ENCODE measurements at places on chromosomes 12 and 14. TPM values are rescaled to one million over a fixed set of nuclear protein-coding genes. Genes with fewer than 3 reads are reported as not detected.

- peak overlapping the region; percentile 28 for H3K4me3 ChIP-seq
- DNase-seq, result no peak
- no peaks in the 10 kb centered on the region for H3K36me3 ChIP-seq
- peak overlapping the region; percentile 56 for H3K27ac ChIP-seq
These were observed 918 bp downstream of the RNASE1 start for GRCh38 chr14:20801726-20802125.

DNA sequence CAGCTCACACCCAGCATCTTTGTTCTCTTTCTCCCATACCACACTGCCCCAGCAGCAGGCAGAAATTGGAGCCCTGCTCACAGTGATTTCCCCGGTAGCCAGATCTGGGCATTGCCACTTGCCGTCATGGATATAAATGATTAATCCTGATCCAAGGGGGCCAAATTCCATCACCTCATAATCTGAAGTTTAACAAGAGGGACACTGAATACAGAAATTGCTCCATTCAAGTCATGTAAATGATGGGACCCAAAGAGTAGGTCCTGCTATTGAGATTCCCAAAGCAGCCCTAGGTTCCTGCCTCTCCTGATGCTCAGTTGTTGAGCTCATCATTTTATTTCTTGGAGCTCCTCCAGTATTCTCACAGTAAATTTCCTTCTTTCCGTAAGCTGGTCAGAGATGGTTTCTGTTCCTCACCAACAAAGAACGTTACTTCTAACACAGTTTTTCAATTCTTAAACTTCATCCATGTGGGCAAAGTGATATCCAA lies 11.7 kb downstream of the ITPR2 start:
- H3K36me3 ChIP-seq, result no peaks in the 10 kb centered on the region
- peaks cover 22% of the 10 kb centered on the region for H3K4me1 ChIP-seq
- peak overlapping the region; percentile 56 for H3K27ac ChIP-seq
- H3K4me3 ChIP-seq, result no peak overlapping the region

Gene RBMS2
- 20.6 TPM for total RNA-seq

- DNase-seq, result no peak
- peaks cover 91% of the 10 kb centered on the region for H3K4me1 ChIP-seq
- no peaks in the 10 kb centered on the region for H3K27me3 ChIP-seq
- no peak overlapping the region for H3K4me3 ChIP-seq
- no peaks in the 10 kb centered on the region for H3K36me3 ChIP-seq
- peak overlapping the region; percentile 81 for H3K27ac ChIP-seq
These were observed 357.1 kb downstream of the RAD51B start for GRCh38 chr14:68176687-68177086.

- no peak for DNase-seq
- H3K27me3 ChIP-seq, result no peaks in the 10 kb centered on the region
- H3K27ac ChIP-seq, result no peak overlapping the region
- H3K36me3 ChIP-seq, result peaks cover 41% of the 10 kb centered on the region
- H3K4me1 ChIP-seq, result no peaks in the 10 kb centered on the region
- no peak overlapping the region for H3K4me3 ChIP-seq
These were observed 91.7 kb upstream of the ATF1 start for GRCh38 chr12:50672158-50672557.

Gene DBX2
- total RNA-seq, result not detected

- H3K27ac ChIP-seq, result no peak overlapping the region
- no peaks in the 10 kb centered on the region for H3K36me3 ChIP-seq
- no peaks in the 10 kb centered on the region for H3K27me3 ChIP-seq
- peaks cover 19% of the 10 kb centered on the region for H3K4me1 ChIP-seq
These were observed 10.9 kb downstream of the EVL start for GRCh38 chr14:100076133-100076532.

Gene ADAM21
- 0.27 TPM for total RNA-seq

GRCh38 chr12:4267704-4268328 lies 5.7 kb upstream of the CCND2 start:
- no peak overlapping the region for H3K27ac ChIP-seq
- H3K4me1 ChIP-seq, result peaks cover 18% of the 10 kb centered on the region
- DNase-seq, result no peak
- no peaks in the 10 kb centered on the region for H3K27me3 ChIP-seq
- no peaks in the 10 kb centered on the region for H3K36me3 ChIP-seq

DNA sequence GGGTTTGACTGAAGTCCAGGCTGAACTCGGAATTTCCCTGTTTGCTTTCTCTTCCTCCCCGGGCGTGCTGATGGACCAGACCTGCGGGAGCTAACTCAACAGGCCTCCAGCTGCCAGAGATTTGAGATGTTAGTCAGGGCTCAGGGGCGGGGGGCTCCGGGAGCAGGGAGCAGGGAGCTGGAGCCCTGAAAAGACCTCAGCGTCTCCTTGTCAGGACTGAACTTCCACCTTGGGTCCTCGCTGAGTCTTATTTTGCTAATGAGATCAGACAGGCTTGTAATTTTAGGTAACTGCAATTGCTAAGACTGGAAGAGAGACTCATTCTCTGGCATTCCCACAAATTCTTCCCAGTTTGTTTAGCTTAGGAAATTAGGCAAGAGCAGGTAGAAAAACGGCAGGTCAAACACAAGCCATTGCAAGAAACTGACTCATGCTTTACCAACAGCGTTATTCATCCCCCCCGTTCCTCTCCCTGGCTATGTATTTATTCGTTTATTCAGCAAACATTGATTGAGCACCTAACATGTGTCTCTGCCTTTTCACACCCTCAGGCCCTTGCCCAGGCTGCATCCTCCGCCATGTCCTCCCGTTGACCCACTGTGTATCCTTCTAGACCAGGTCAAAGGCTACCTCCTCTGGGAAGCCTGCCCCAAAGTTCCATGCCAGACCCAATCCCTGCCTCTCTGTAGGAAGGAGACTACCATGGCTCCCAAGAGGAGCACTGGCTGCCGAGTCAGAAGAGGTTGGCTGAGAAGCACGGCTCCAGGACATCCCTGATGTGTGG lies 80.4 kb upstream of the DIO3 start:
- no peak overlapping the region for H3K4me3 ChIP-seq
- H3K27ac ChIP-seq, result peak overlapping the region; percentile 51
- no peaks in the 10 kb centered on the region for H3K4me1 ChIP-seq
- H3K36me3 ChIP-seq, result no peaks in the 10 kb centered on the region
- DNase-seq, result peak; percentile 72
- no peaks in the 10 kb centered on the region for H3K27me3 ChIP-seq

- DNase-seq, result no peak
- no peaks in the 10 kb centered on the region for H3K4me1 ChIP-seq
- no peaks in the 10 kb centered on the region for H3K36me3 ChIP-seq
- no peak overlapping the region for H3K27ac ChIP-seq
- H3K4me3 ChIP-seq, result no peak overlapping the region
These were observed 45.0 kb downstream of the PPP1R13B start for GRCh38 chr14:103802356-103802755.

Gene KCNA1
- total RNA-seq, result 1.4 TPM

Gene KLHL33
- total RNA-seq, result 1.4 TPM

DNA sequence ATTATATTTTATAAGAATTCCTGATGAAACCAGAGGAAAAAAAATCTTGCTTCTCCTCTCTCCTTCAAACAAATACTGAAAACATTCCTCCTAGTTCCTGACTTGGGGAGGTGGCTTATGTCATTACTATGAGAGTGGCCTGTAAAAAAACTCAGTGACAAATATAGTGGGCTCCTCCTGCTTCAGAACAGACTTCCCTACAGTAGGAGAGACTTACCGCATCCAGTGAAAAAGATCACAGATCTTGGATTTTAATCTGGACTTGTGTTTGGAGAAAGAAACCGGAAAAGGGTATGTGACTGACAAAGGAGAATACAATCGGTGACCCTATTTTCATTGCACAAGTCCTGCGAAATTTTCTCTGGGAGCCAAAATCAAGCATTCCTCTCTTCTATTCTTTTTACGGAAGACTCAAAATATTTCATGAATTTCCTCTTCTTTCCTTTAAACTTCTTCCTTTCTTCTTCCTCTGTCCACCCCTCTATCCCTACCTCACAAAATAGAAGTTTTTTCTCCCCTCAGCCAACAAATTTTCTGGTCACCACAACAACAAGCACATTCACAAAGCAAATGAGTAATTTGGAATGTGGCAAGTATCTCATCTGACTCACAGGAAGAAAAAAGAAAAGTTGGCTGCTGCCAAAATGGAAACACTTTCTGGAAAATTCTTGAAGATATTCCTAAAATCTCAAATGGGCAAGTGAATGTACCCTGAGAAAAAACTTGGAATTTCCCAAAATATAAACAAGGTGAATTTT lies 185.1 kb upstream of the CDKN3 start:
- H3K4me3 ChIP-seq, result no peak overlapping the region
- DNase-seq, result no peak
- H3K36me3 ChIP-seq, result no peaks in the 10 kb centered on the region
- peak overlapping the region; percentile 18 for H3K27ac ChIP-seq
- H3K27me3 ChIP-seq, result no peaks in the 10 kb centered on the region

Gene UNC79
- total RNA-seq, result 0.81 TPM

Gene ABCC9
- 35.7 TPM for total RNA-seq

DNA sequence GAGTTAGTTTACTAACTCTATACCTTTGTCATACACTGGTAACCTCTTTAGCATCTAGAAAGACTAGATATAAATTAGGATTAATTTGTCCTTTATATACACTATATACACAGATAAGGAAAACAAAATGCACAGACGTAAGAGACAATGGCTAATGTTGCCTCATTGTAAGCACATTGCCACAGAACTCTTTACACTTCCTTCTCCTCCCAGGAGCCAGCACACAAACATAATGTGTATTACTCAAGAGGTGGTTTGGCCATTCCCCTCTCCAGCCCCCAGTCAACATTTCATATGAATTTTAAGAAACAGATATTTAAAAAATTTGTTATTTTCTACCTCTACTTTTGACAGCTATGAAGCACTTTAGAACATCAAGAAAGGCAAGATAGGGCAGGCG lies 131.4 kb upstream of the OR4E1 start:
- H3K27ac ChIP-seq, result no peak overlapping the region
- H3K27me3 ChIP-seq, result no peaks in the 10 kb centered on the region
- no peaks in the 10 kb centered on the region for H3K36me3 ChIP-seq
- H3K4me3 ChIP-seq, result no peak overlapping the region
- DNase-seq, result no peak

DNA sequence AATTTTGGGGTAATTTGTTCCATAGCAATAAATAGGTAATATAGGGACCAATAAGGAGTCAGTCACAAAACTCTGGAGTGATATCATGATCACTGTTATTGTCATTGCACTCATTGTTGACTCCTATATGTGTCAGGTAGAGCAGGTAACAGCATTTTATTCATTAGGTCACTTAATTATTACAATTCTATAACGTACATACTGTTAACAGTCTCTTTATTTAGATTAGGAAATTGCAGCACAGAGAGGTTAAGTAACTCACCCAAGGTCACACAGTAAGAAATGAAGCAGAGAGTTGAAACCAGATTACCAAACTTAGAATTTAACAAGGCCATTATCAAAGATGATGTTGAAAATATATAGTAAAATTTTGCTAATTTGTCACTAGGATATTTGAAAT lies 49.7 kb upstream of the PTPRB start:
- no peak overlapping the region for H3K4me3 ChIP-seq
- no peak overlapping the region for H3K27ac ChIP-seq
- no peaks in the 10 kb centered on the region for H3K36me3 ChIP-seq
- no peaks in the 10 kb centered on the region for H3K4me1 ChIP-seq
- DNase-seq, result no peak

DNA sequence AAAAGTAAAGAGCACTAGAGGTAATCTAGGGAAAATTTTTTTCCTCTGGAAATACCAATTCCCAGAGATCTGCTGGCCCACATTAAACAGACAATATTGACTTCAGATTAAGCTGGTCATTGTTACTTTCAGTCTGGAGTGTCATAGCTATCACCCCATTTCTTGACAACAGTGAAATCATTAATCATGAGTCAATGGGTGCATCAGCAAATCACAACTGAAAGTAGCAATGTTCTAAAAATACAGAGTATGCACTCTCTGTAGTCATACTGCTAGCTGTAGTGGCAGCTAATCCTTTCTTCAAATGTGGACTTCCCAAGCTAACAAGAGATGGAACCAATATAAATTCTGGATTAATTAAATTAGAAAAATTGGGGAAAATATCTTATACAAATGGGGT lies 129.9 kb downstream of the CPNE8 start:
- H3K27ac ChIP-seq, result no peak overlapping the region
- no peaks in the 10 kb centered on the region for H3K36me3 ChIP-seq
- no peaks in the 10 kb centered on the region for H3K27me3 ChIP-seq

Gene DEGS2
- 0.28 TPM for total RNA-seq

DNA sequence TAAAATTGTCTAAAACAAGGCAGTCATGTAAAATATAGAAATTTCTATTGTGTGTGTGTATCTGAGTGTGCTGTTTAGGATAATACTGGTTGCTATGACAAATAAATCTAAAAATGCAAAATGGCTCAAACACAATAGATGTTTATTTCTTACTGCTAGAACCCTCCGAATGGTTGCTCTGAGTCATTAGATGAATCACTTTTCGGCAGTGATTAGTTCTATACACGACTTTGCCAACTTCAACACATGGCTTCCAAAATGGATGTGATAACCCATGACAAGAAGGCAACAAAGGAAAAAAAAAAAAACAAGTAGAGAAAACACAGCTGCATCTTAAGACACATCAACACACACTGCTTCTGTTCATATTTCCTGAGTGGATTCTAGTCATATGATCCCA lies 729.2 kb downstream of the AACS start:
- no peak for DNase-seq
- H3K4me3 ChIP-seq, result no peak overlapping the region
- H3K27ac ChIP-seq, result no peak overlapping the region
- H3K27me3 ChIP-seq, result no peaks in the 10 kb centered on the region
- no peaks in the 10 kb centered on the region for H3K36me3 ChIP-seq

Gene LGR5
- total RNA-seq, result not detected

Gene SYNE3
- total RNA-seq, result 11.0 TPM

- no peak overlapping the region for H3K27ac ChIP-seq
- no peaks in the 10 kb centered on the region for H3K4me1 ChIP-seq
- no peaks in the 10 kb centered on the region for H3K27me3 ChIP-seq
- DNase-seq, result peak; percentile 66
- H3K36me3 ChIP-seq, result no peaks in the 10 kb centered on the region
These were observed 23.3 kb upstream of the MARK3 start for GRCh38 chr14:103361867-103362266.

GRCh38 chr12:50828886-50829285 lies 13.8 kb upstream of the TMPRSS12 start:
- H3K36me3 ChIP-seq, result no peaks in the 10 kb centered on the region
- H3K27me3 ChIP-seq, result no peaks in the 10 kb centered on the region
- peaks cover 14% of the 10 kb centered on the region for H3K4me1 ChIP-seq
- H3K27ac ChIP-seq, result no peak overlapping the region
- DNase-seq, result no peak

GRCh38 chr14:54712465-54713200 lies 145.7 kb downstream of the SAMD4A start:
- no peak overlapping the region for H3K4me3 ChIP-seq
- H3K36me3 ChIP-seq, result no peaks in the 10 kb centered on the region
- H3K4me1 ChIP-seq, result peaks cover 59% of the 10 kb centered on the region
- no peaks in the 10 kb centered on the region for H3K27me3 ChIP-seq

Gene DIO2
- 0.16 TPM for total RNA-seq

- H3K4me1 ChIP-seq, result no peaks in the 10 kb centered on the region
- H3K27me3 ChIP-seq, result no peaks in the 10 kb centered on the region
- no peaks in the 10 kb centered on the region for H3K36me3 ChIP-seq
- no peak overlapping the region for H3K27ac ChIP-seq
These were observed 150.9 kb upstream of the SLC16A7 start for GRCh38 chr12:59444932-59445331.
